ENCODE measurements at places on chromosomes 13 and 19.

DNA sequence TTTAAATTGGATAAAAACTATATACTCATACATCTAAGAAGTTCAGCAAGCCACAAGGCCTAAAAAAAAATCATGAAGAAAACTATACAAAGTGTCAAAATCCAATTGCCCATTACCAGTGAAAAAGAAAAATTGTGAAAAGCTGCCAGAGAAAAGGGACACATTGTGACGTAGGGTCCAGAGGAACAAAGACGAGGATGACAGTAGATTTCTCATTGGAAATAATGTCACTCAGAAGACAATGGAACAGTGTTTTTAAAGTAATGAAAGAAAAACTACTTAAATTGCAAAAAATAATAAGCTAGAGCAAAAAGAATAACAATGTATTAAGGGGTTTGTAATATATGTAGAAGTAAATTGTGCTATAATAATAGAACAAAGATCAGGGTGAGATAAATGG lies 195.2 kb downstream of the EFNB2 start:
- DNase-seq, result no peak

- DNase-seq, result no peak
Measured at GRCh38 chr13:53622456-53622855, 593.8 kb downstream of the OLFM4 start.

DNA sequence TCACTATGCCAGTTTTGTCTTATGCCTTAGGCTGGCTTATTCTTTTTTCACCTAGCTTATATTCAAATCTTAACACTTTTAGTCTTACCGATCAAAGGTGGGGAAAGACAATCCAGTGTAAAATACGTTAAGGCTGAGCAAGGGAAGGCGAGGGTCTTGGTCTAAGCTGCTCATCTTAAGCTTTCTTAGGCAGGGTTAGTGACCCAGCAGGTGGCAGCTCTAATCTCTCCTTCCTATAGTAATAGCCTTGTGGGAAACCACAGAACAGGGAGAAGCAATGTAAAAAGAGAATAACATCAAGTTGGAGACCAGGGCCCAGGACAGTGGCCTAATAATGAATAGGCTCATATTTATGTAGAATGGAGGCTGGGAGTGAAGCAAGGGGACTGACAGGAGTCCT lies 45.9 kb downstream of the COG3 start:
- no peak for DNase-seq

- no peak for DNase-seq
Measured at GRCh38 chr19:2051773-2052704, 995 bp upstream of the MKNK2 start.

DNA sequence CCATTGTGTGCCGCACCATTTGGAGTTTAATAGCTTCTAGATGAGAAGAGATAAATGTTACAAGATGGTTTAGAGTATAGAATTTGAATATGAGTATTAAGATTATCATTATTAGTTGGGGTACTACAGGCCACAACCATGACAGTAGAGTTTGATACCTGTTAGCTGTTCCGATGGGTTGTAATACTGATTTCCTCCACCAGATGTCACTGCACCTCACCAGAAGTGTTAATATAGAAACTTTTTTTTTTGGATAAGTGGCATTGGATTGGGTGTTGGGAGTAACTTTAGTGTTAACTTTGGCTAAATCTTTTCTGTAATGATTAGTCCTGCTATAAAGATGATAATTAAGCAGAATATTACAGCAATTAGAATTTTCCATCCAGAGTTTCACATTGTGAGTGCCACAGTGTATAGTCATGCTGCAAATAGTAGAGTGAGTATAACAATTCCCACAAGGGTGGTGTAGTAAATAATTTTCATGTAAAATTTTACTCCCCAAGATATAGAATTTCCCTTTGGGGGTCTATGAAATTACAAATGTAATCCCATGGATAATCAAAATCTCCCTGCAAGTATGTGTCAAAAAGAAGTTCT lies 56.3 kb downstream of the PSG3 start:
- DNase-seq, result peak; percentile 44

DNA sequence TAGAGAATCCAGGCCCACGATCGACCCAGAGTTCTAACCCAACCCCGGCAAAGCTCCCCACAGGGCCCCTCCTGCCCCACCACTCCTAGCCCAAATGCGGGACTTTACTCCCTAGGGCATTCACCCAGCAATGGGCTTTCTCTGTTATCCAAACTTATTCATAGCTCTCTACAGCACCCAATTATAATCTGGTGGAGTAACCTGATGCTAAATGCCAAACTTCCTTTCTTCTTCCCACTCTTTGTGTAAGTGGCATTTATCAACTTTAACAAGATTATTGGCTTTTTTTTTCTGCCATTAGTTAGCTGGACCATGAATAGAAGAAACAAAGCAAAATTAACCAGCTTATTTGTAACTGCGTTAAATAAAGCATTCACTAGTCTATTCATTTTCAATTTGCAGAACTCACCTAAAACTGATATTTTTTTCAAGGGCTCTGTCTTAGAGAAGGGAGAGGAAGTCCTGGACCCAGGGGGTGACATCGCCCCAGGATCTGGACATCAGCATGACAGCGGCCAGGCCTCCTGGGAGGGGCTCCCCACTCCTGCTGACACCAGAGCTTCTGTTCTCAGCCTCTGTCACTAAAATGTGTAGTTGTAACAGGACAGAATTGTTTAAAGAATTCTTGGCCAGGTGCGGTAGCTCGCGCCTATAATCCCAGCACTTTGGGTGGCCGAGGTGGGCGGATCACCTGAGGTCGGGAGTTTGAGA lies 1.5 kb downstream of the FAM124A start:
- no peak for DNase-seq

DNA sequence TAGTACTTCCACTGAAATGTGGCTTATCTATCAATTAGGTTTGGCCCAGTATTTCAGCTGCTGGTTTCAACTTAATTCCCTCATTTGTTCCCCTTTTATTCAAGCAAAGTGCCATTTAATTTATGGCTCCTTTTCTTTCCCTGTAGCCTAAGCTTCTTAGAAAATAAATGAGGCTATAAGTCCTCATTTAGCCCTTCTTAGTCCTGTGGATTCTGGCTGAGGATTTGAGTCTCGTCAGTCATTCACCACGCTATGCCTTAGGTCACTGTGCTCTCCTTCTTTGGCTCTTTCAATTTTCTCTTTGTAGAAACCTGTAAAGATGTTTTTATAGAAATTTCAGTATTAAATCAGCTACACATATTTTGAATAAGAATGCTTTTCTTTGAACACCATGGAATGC lies 579.1 kb downstream of the GPC6 start:
- no peak for DNase-seq

DNA sequence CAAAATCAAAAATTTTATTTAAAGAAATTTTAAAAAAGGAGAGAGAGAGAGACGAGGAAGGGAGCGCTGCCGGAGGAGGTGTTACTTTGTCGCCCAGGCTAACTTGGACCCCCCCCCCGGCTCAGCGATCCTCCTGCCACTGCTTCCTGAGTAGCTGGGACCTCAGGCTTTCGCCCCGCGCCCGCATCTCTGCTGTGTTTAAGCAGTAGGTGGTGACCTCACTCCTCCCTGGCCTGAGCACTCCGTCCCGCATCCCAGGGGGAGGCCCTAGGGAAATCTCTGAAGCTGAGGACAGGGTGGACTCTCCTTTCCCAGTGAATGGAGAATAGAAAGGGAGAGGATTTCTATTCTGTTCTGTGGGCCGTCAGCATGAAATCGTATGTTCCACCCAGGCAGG lies 485 bp upstream of the ZNF845 start:
- peak; percentile 89 for DNase-seq

DNA sequence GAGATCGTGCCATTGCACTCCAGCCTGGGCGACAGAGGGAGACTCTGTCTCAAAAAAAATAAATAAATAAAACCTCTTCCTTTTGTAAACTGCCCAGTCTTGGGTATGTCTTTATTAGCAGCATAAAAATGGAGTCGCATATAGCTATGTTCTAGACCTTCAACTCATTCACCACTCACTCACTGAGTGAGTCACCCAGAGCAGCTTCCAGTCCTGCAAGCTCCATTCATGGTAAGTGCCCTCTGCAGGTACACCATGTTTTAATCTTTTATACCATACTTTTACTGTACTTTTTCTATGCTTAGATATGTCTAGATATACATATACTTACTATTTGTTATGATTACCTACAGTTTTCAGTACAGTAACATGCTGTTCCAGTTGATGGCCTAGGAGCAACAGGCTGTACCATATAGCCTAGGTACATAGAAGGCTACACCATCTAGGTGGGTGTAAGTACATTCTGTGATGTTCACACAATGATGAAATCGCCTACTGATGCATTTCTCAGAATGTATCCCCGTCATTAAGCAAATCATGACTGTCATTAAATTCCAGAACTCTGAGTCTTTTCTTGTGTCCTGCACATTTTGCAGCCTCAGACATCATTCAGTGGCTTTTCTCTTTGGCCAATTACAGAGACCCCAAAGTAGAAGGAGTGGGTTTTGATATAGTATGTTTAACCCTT lies 13.7 kb upstream of the FARP1 start:
- no peak for DNase-seq

DNA sequence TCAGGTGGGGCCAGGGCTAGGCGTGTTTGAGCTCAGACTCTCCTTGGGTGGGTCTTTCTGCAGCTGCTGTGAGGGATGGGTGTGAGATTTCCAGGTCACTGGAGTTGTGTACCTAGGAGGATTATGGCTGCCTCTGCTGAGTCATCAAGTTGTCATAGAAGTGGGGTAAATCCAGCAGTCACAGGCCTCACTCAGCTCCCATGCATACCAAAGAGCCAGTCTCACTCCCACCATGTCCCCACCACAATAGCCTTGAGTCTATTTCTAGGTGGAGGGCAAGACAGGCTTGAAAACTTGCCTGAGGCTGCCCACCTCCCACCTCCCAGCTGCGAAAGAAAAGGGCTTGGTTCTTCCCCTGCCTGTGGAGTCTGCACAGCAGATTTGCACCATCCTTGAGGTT lies 194.0 kb upstream of the PCDH17 start:
- DNase-seq, result no peak

DNA sequence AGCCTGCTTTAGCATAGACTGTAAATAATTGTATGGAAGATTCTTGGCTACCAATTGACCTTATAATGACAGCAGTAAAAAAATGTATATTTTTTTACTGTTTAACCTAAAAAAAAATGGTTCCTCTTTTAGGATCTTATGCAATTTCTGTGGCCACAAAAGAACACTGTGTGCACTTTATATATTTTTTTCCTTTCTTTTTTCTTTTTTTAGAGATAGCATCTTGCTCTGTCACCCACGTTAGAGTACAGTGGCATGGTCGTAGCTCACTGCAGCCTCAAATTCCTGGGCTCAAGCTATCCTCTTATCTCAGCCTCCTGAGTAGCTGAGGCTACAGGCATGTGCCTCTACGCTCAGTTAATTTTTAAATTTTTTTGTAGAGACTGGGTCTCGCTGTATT lies 6.1 kb downstream of the FLT3 start:
- no peak for DNase-seq

DNA sequence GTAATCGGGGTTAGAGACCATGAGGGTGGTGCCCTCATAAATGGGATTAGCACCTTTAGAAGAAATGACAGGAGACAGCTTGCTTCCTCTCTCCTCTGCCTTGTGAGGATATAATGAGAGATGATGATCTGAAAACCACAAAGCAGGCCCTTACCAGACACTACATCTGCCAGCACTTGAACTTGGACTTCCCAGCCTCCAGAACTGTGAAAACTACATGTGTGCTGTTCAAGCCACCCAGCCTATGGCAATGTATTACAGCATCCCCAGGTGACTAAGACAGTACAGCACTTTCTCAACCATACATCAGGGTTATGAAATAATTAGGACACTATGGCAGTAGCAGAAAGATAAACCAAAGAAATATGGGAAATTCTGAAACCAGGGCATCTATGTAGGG lies 7.4 kb downstream of the ZNF564 start:
- no peak for DNase-seq

DNA sequence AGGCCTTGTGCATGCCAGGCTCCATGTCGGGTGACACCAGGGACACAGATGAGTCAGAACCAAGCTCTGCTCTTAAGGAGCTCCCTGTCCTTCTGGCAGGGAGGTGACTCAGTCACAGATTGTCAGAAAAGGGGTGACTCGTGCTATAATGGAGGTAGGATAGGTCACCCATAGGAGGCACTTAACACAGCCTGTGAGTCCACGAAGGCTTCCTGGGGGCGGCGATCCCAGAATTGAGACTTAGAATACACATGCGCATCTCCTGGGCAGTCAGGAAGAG lies 19.6 kb downstream of the FUZ start:
- no peak for DNase-seq

GRCh38 chr19:43465468-43466120 lies at the start of gene LYPD3:
TSS of gene LYPD3 (minus strand) at chr19:43465608. CDS start at chr19:43465571, 37 bp downstream.
- DNase-seq, result no peak

DNA sequence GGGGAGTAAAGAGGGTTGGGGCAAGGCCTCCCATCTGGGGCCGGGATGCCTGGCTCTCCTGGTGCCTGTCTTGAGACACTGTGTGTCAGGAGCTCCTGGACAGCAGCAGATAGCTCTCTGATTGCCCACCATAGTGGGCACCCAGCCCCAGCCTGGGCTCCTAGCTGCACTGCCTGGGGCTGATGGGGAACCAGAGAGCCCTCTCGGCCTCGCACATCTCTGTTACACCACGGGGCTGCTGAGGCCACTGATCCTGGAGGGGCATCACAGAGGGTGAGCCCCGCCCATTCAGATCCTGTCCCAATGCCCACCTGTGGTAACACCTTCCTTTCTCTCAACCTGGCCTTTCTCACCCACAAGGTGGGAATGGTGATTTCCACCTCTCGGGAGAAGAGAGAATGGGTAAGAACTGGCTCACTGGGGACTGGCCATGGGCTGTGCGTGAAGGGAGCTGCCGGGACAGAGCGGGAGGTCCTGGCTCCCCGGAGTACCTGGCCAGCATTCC lies 135.9 kb downstream of the URI1 start:
- DNase-seq, result no peak

- DNase-seq, result peak; percentile 33
Measured at GRCh38 chr19:18373892-18374629, 11.9 kb upstream of the GDF15 start.

GRCh38 chr13:46577696-46578589 lies 25.0 kb downstream of the LRCH1 start:
- DNase-seq, result peak; percentile 52

- no peak for DNase-seq
Measured at GRCh38 chr19:50721441-50722137, 1.6 kb upstream of the CLEC11A start.

GRCh38 chr19:5096536-5096935 lies 127.6 kb downstream of the KDM4B start:
- peak; percentile 38 for DNase-seq

DNA sequence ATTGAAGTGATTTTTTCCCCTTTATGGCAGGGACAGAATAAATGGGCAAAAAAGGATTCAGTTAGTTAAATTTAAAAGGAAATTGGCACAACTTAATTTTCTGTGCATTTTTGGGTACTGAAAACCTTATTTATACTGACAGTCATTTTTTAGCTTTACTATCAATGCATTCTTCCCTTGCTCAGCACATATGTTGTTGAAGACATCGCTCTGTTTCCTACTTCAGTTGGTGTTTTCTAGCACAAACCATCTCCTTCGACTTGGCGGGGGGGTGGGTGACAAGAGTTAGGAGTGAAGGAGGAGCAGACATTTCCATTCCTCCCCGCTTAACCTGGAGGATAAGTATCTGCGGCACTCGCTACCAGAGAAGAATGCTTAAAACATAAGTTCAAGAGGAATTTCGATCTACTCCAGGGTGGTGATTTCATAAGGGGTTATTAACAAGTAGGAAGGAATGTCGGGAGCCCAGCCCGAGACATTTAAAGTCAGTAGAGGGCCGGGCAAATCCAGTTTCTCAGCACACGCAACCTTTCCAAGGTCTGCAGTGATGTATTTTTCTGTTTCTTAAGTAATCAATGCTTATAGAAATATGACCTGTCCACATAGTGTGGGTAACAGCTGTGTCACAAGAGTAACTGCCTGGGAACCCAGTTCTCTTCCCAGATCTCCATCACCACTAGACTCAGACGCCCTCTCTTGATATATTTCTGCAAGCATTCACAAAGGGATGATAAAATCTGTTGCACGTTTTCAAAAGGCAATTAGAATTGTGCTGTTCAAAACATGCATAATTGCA lies 525.8 kb downstream of the MYO16 start:
- DNase-seq, result no peak
